GM19239 (cell line): ENCODE measurements at places on chromosomes 16 and 17.

DNA sequence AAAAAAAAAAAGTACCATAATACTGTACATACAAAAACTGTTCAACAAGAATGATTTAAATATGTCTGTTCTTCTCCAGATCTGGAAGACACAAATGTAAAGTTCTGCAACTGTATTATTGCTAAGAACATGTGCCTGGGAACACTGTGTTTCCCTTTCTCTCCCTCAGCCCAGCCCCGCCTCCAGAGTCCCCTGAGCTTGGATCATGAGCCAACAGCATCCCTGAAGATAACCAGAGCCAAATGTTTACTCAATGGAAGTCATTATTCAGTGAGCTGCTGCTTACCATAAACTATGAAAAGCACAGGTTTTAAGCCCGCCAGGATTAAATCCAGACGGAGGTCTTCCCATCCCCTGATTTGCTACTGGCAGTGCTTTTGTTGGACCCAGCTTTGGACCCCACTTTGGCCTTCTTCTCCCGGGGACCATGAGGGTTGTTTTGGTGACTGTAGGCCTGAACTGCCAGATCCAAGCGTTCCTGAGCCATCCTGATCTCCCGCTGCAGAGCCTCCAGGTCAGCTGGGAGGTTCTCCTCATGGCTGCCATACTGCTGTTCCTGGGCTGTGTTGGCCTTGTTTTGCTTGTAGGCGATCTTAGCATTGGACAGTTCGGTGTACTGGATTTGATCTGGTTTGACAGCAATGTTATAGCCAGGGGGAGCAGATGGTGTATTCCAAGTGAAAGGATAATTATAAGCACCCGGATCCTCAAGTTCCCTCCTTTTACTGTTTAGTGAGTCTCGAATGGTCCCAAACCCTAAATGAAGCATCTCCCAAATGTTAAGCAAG, 25.6 kb downstream of the GJC1 start:
- DNase-seq, result no peak

DNA sequence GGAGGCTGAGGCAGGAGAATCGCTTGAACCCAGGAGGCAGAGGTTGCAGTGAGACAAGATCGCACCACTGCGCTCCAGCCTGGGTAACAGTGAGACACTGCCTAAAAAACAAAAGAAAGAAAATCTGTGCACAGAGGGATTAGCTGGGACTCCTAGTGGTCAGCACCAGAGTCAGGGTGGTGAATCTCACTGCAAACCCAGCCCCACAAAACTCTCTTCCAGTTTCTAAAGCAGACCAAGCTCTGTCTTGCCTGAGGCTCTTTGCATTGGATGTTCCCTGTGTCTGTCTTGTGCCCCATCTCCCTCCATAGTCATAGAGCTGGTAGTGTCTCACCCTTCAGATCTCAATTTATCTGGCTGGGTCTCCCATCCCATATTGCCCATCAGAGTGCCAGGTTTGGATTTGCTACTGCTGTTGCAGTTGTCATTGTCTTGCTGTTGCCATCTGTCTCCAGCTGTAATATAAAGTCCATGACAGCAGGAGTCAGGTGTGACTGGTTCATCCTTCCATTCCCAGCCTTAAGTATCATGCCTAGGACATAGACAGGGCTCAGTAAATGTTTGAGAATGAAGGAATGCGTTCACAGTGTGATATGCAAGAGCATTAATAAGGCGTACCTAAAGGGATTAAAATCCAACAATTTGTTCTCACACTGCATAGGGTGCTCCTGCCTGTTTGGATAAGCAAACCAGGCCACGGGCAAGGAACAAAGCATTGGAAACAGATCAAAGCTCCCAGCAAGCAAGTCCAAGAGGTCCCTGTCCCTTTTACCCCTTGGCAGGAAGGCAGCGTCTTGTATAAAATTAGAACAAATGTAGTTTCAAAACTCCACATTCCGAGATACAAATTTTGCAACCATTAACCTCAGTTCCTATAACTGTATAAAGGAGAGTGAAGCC, 614.6 kb upstream of the CDH5 start:
- no peak for DNase-seq

- DNase-seq, result no peak
Observed at GRCh38 chr17:12983991-12984884, 33.6 kb downstream of the ELAC2 start.

GRCh38 chr17:78058001-78058400, 70.6 kb downstream of the TMC6 start:
- DNase-seq, result no peak

DNA sequence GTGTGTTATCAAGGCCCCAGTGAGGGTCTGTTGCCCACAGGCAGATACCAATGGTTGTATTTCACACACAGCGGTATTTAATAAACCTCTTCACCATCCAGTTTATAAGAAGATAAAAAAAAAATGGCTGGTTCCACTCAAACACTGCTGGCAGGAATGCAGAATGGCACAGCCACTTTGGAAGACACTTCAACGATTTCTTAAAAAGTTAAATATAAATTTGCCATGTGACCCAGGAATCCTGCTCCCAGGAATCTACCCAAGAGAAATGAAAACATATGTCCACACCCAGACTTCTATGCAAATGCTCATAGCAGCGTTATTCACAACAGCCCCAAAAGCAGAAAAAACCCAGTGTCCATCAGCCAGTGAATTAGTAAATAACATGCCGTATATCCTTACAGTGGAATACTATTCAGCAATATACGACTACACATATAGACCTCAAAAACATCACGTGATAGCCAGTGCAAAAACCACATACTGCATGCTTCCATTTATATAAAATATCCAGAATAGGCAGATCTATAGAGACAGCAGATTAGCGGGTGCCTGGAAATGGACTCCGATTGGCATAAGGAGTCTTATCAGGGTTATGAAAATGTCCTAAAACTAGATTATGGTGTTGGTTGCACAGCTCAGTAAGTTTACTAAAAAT, 38.7 kb downstream of the XYLT1 start:
- no peak for DNase-seq

DNA sequence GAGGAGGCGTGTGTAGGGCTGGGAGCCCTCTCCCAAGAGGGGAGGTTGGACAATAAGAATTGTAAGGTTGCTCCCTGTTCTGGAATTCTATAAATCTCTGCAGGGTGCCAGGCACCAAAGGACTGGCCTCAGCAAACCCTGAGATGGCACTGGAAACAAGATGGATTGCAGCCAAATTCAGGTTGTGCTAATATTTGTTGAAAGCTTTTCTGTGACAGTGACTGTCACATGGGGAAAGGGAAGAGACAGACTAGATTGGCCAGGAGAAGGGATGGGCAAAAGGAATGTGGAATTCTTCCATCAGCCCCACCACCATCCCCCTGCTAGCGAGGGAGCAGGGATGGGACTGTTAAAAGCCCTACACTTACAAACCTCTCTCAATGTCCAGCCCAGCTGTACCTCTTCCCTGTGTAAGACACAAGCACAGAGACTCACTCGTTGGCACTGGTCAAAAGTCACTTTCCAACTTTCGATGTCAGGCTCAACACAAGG, 62.4 kb downstream of the SOX9 start:
- DNase-seq, result no peak

GRCh38 chr16:20833086-20833485, 26.8 kb downstream of the REXO5 start:
- DNase-seq, result no peak

- DNase-seq, result no peak
Observed at GRCh38 chr17:11296994-11297393, 56.0 kb downstream of the SHISA6 start.

DNA sequence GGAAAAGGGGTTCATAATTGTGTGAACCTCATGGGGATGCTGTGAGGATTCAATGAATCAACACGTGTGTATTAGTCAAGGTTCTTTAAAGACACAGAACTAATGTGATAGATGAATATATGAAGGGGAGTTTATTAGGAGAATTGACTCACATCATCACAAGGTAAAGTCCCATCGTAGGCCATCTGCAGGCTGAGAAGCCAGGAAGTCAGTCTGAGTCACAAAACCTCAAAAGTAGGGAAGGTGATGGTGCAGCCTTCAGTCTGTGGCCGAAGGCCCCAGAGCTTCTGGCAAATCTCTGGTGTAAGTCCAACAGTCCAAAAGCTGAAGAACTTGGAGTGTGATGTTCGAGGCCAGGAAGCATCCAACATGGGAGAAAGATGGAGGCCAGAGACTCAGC, 413.4 kb downstream of the CDH13 start:
- no peak for DNase-seq

GRCh38 chr16:23896832-23897821, 61.3 kb downstream of the PRKCB start:
- DNase-seq, result no peak

GRCh38 chr16:71671165-71671564, 45.2 kb downstream of the MARVELD3 start:
- DNase-seq, result no peak

DNA sequence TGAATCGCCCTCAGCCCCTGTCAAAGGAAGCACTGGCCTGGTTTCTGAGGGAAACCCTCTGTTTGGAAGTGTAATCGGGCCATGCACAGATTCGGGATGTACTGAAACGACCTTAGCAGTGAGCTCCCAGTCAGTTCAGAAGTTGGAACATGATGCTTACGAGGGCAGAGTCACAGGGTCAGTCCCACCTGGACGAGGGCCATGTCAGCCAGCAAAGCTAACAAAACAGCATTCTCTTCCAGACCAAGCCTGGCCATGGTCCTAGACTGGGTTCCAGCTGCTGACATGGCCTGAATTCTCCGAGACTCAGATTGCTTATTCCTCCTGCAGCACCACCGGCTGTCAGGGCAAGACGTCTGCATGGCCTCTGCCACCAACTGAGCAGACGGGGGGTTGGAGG, 192.2 kb upstream of the WSCD1 start:
- DNase-seq, result no peak

DNA sequence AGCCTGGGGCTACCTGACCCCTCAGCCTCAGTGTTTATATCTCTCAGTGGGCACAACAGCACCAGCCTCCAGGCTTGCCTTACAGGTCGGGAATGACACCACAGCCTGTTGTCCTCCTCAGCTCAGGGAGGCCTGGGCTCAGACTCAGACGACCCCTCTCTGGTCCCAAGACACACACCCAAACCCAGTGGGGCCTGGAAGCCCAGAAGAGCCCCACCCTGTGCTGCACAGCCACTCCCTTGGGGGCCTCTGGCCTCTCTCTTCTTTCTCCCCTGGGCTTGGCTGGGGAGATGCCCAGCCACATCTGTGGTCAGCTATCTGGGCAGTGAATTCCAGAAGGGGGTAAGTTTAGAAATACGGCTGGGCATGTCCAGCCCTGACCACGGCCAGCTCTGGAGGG, 2.4 kb downstream of the NATD1 start:
- DNase-seq, result no peak

DNA sequence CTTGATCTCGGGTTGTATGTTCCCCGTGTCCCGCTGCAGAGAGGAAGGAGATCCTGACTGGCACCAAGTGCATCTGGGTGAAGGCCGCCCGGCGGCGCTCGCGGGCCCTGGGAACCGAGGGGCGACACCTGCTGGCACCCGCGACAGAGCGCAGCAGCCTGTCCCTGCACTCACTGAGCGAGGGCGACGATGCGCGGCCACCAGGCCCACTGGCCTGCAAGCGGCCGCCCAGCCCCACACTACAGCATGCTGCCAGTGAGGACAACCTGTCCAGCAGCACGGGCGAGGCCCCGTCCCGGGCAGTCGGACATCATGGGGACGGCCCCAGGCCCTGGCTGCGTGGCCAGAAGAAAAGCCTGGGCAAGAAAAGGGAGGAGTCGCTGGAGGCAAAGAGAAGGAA, 7.5 kb downstream of the BTBD17 start:
- DNase-seq, result peak; percentile 92

GRCh38 chr16:5428932-5429331, 331.3 kb upstream of the EEF2KMT start:
- DNase-seq, result no peak

- peak; percentile 86 for DNase-seq
Observed at GRCh38 chr17:38676706-38677504, 2.1 kb upstream of the EPOP start.

- DNase-seq, result no peak
Observed at GRCh38 chr16:86026916-86027315, 128.0 kb downstream of the IRF8 start.

GRCh38 chr17:10081571-10082169, 116.7 kb downstream of the GAS7 start:
- no peak for DNase-seq

GRCh38 chr17:13076905-13077304, 59.1 kb upstream of the ELAC2 start:
- no peak for DNase-seq

- no peak for DNase-seq
Observed at GRCh38 chr17:80030730-80031410, 4.8 kb downstream of the TBC1D16 start.

GRCh38 chr17:17785407-17785806, 51.4 kb downstream of the SREBF1 start:
- no peak for DNase-seq

DNA sequence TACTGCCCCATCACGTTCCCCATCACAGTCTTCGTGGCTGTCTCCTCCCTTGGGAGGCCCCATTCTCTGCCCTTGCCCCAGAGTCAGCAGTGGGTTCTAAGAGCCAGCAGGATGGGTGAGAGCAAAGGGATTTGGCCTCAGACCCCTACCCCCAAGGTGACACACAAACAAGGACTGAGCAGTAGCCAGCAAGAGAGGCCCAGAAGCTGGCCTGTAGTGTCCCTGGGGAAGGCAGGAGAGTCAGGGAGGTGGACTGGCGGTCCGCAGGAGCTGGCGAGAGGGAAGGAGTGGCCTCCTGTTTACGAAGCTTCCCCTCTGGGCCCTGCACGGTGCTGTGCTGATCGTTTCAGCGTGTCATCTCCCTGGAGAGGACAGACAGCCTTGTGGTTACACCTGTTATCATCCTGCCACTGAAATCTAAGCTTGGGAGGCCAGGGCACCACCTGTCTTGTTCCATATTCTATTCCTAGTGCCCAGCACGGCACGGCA, 8.4 kb downstream of the WDR81 start:
- no peak for DNase-seq

DNA sequence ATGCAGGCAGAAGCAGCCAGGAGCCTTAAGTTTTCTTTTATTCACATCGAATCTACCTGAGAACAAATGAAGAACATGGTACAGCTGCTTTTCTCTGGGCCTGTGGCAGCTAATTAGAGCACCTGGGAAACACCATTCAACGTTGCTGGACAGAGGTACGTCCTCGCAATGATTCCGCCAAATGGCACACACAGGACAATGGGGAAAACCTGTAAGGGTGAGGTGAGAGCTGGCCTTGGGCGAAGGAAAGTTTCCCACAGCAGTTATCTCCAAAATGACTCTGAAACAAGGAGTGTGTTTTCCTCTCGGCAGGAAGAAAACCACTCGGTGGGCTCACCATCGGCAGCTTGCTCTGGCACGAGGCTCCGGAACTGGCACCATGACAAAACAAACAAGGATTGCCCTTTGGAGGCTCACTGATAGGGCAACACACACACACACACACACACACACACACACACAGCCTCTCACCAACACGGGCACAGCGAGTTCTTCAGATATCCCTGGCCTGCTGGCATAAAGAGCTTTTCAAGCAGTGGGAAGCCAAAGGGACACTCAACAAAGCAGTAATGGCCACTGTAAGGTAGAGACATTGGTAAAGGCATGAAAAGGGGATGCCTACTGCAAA, 73.7 kb downstream of the ZFHX3 start:
- DNase-seq, result no peak

DNA sequence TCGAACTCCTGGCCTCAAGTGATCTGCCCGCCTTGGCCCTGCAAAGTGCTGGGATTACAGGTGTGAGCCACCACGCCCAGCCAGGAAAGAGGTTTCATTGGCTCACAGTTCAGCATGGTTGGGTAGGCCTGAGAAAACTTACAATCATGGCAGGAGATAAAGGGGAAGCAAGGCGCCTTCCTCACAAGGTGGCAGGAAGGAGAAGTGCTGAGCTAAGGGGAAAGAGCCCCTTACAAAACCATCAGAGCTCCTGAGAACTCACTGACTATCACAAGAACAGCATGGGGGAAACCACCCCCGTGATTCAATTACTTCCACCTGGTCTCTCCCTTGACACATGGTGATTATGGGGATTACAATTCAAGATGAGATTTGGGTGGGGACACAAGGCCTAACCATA, 411.7 kb upstream of the ZFHX3 start:
- no peak for DNase-seq
